ENCODE measurements at places on chromosomes 11 and 22. TPM values are rescaled to one million over a fixed set of nuclear protein-coding genes. Genes with fewer than 3 reads are reported as not detected.

The FDXACB1 gene
- total RNA-seq = 1.6 TPM

DNA sequence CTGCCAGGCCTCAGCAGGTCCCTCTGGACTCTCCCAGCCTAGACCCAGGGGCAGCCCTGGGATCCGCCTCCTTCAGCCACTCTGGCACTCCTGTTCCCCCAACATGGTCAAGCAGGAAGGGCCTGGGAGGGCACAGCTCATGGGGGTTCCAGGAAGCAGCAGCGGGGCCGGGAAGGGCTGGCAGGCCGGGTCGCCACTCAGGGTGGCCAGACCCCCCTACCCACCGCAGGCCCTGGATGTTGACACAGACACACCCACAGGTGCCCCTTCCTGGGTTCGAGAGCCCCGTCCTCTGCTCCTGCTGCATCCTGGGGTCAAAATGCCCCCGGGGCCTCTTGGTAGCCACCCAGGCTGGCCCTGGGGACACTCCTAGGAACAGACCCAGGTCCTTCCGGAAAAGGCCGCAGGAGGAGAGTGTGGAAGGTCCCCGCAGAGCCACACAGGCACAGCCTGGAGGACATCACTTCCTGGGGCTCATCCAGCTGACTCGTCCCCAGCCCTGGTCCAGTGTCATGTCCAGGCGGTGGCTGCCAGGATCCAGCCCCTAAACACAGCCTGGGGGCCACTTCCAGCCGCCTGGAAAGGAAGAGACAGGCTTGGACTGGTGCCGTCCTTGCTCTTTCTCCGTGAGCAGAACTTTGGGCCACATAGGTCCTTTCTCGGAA lies 6.8 kb upstream of the PIM3 start:
- peak; percentile 75 for DNase-seq

DNA sequence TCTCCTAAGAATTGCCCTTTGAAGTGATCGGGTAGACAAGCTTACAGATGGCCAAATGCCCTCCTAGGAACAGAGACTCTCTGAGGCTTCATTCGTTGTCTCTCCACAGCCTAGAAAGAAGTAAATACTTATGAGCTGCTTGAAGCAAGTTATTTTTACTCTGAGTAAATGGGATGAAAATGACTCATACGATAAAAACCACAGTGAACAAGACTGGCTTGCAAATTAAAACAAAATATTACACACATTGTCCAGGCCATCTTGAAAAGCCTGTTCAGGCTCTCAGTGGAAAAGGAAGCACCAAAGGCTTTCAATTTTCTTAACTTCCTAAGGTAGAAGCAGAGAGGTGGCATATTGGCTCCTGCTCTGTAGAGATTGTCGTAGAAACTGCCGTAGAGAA lies 294.2 kb downstream of the NELL1 start:
- no peak for DNase-seq

DNA sequence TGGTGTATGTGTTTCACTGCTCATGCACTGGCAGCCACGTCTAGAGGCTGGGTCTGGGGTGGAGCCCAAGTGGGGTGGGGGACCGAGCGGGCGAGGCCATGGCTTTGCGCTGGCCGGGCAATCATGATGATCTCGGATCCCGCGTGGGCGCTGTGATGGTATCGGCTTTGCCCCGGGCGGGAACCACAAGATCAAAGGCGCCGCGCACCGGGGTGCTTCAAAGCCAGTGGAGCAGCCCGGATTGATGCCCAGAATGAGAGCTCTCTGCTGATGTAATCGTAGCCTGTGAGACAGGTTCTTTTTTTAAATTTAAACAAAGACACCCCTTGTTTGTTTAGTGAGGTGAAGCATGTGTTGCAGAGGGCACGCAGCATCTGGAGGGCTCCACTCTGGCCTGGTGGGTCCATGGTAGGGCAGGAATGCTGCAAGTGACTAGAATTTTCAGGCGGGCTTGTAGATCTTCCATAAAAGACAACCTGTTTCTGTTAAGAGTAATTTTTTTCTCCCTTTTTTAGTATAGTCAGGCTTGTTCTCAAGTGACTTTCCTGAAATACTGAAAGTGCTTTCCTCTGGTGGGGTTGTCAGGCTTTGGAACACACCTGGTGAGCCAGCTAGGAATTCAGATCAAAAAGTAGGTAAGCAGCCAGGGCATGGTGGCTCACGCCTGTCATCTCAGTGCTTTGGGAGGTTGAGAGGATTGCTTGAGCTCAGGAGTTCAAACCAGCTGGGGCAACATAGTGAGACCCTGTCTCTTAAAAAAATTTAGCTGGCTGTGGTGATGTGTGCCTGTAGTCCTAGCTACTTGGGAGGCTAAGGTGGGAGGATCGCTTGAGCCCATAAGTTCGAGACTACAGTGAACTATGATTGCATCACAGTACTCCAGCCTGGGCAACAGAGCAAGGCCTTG lies 40.7 kb downstream of the ZNRF3 start:
- peak; percentile 63 for DNase-seq

- no peak for DNase-seq
These were observed 28.3 kb downstream of the RTN4R start for GRCh38 chr22:20239676-20240446.

GRCh38 chr11:115767047-115767802 lies 263.0 kb upstream of the CADM1 start:
- DNase-seq = no peak

GRCh38 chr11:118529584-118530175 lies 1.3 kb upstream of the TMEM25 start:
- DNase-seq = no peak

DNA sequence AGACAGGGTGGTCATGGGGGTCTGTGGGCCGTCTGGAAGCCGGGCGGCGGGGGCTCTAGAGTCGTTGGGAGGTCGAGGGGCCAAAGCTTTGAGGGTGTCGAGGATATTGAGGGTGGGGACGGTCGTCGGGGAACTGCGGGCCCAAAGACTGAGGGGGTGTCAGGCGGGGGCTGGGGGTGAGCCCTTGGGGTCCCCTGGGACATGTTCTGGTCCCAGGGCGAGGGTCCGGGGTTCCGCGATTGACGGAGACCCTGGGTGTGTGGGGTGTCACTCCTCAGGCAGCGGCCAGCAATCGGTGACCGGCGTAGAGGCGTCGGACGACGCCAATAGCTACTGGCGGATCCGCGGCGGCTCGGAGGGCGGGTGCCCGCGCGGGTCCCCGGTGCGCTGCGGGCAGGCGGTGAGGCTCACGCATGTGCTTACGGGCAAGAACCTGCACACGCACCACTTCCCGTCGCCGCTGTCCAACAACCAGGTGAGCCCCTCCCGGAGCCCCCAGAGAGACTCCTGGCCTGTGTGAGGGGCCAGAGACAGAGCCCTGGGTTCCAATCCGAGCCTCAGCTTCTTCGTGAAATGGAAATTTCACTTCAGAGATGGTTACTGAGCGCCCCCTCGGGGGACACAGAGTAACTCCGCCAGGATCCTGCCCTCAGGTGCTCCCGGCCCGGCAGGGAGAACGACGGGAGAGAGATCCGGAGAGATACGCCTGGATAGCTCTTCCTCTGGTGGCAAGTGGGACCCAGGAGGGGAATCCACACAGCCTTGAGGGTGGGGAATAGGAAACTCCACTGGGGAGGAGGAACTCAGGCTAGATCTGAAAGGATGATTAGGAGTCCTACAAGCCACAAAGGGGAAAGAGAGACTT lies 714 bp downstream of the SDF2L1 start:
- DNase-seq = peak; percentile 65

Data from right cardiac atrium (tissue), 5 donors.